ENCODE measurements at places on chromosomes 12 and 14.

DNA sequence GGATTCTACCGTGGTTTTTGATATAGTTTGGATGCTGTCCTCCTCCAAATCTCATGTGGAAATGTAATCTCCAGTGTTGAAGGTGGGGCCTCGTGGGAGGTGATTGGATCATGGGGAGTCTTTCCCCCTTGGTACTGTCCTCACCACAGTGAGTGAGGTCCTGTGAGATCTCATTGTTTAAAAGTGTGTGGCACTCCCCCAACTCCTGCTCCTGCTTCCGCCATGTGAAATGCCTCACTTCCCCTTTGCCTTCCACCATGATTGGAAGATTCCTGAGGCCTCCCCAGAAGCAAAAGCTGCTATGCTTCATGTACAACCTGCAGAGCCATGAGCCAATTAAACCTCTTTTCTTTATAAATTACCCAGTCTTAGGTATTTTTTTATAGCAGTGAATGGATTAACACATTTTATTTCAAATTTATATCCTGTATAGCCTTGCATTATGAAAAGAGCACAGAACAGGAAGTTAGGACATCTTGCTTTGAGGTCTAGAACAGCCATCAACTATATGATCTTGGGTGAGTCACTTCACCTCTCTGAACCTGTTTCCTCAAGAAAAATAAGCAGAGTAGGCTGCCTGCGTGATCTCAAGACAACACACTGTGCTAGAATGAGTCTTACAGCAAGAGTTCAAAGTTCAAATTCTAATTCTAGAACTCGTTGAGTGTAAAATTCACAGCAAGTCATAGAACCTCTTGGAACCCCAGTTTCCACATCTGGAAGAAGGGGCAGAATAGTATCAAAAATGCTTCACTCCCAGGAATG is 160.9 kb upstream of the EEA1 start:
- DNase-seq = no peak

DNA sequence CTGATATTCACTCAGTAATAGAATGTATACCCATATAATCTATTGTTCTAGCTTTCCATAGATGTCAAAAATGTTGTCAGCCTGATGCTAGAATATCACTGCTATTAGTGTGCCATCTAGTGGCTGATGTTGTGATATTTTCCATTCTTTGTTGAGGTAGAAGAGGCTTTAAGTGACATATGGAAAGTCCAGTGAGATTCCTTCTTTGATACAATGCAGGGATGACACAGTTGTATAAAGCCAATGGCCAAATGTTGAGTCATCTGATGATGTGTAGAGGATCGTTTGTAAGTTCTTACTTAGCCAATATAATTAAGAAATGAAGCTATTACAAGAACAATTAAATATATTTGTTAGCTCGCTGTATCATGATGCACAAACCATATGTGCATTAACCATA is 58.1 kb upstream of the PCED1B start:
- DNase-seq = peak; percentile 21

GRCh38 chr12:32301216-32301615 is 98.1 kb upstream of the FGD4 start:
- no peak for DNase-seq

GRCh38 chr14:78974691-78975090 is 804.5 kb downstream of the NRXN3 start:
- DNase-seq = no peak

GRCh38 chr12:54340846-54341245 is 15.9 kb downstream of the COPZ1 start:
- DNase-seq = no peak

DNA sequence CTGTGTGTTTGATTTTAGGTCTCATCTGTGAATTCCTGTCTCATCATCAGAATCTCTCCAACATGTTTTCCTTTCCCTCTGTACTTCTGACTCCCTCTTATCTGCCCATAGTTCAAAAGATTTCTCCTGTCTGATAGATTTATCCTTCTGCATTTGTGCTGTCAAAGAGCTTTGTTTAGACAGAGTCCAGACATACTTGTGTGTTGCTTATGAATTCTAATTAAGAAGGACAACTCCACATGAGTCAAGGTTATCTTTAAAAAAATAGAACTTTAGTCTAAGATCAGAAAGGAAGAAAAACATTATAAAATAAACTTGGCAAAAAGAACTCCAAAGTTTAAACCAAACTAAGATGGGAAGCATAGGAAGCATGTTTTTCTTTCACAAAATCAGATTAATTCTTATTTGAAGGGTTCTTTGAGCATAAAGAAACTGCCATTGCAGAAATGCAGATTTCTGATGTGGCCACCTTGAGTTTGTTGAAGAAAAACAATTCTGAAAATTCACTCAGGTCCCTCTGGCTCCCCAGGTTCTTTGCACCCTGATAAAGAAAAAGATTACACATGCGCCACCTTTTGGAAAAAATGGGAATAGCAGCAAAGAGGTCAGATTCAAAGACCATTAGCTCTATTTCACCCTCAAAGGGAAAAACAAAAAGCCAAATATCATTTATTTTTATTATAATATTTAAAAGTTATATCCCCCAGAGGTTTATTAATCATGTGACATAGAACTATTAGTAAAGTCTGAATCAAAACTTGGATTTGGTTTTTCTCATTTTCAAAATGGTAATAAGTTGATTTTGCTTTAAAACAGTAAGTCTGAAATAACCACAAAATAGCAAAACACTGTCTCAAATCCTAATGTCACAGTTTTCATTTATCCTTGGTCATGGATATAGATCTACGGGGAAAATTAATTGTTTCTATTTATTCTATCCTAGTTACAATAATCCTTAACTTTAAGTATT is 143.7 kb upstream of the DCN start:
- no peak for DNase-seq

DNA sequence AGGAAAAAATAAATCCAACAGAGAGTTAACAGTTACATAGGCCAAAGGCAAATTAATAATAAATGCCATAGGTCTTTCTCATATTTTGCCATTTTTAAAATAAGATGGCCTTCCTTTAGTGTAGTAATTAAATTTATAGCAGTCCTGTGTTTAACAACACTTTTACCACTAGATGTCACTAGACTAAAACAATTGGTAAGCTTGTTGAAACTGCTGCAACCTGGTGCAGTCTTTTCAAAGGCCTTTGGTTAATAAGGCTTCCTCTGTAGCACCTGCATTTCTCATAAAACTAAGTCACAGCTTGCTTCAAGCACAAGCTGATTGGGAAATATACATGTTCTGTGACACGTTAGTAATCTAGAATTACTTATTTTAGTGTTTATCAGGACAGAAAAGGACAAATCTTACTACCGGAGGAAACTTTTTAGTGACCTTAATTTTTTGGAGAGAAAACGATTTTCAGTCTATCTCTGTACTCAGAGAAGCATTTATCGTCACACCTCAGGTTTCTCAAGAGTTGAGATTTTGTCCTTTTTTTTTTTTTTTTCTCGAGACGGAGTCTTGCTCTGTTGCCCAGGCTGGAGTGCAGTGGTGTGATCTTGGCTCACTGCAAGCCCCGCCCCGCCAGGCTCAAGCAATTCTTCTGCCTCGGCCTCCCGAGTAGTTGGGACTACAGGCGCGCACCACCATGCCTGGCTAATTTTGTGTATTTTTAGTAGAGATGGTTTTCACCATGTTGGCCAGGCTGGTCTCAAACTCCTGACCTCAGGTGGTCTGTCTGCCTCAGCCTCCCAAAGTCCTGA is 20.0 kb downstream of the BORCS5 start:
- no peak for DNase-seq

DNA sequence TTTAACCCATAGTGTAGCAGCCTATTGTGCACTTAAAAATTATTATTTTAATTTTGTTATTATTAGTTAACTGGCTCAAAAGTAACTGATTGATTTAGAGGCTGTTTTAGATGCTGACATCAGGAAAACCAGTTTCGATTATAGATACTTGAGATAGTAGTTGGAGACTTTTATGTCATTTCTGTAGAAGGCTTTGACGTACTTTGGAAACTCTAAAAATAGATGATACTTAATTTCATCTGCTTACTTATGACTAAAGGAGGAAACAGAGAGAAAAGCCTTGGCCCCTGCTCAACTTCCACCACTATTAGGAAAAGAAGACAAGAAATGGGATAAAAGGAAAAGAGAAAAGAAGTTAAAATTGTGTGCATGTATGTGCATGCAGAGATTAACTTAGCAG is 219.3 kb upstream of the HMGA2 start:
- DNase-seq = no peak

DNA sequence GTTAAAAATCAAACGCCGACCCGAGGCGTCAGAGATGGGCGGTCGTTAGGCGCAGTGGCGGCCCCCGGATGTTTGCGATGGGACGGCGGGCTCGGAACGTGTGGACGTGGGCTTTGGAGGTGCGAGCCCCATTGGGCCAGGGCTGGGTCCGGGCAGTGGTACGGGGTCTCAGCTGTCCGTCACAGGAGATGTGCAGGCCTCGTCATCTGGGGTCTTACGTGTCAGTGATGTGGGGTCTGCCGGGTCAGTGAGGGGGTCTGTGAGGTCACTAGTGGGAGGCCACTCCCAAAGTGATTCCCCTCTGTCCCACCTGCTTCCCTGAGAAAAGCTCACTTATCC is 21.6 kb upstream of the CHFR start:
- no peak for DNase-seq

- no peak for DNase-seq
These were observed 107.8 kb downstream of the DUSP6 start for GRCh38 chr12:89244536-89244935.

GRCh38 chr12:48925304-48926011 is at the start of gene FKBP11:
Gene FKBP11, minus strand, starts transcription at chr12:48925492. Its CDS starts 64 bp downstream, at chr12:48925428.
- peak; percentile 67 for DNase-seq

DNA sequence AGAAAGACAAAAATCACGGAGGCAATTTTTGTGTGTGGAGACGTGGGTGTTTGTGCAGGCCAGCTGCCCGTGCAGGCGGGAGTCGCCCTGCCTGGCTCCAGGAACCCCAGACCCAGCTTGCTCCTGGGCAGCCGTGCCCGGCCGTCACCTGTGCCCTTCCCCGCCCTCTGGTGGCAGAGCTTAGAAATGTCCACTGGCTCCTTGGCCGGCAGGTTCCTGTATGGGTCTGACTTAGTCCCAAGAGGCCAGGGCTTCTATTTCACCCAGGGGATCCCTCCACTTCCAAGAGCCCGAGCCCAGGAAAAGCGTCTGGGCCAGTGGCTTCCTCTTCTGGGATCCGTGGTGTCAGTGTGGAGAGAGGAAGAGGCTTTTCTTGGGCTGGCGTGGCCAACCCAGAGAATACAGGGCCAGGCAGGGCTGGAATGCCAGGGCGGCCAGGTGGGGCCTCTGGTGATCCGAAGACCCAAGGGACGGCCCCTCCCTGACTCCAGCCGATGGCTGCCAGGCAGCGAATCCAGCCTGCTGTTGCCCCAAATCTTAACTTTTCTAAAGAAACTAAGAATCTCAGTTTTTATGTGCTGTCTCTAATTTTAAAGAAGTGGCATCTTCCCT is 120.9 kb downstream of the TMEM132C start:
- DNase-seq = peak; percentile 37

DNA sequence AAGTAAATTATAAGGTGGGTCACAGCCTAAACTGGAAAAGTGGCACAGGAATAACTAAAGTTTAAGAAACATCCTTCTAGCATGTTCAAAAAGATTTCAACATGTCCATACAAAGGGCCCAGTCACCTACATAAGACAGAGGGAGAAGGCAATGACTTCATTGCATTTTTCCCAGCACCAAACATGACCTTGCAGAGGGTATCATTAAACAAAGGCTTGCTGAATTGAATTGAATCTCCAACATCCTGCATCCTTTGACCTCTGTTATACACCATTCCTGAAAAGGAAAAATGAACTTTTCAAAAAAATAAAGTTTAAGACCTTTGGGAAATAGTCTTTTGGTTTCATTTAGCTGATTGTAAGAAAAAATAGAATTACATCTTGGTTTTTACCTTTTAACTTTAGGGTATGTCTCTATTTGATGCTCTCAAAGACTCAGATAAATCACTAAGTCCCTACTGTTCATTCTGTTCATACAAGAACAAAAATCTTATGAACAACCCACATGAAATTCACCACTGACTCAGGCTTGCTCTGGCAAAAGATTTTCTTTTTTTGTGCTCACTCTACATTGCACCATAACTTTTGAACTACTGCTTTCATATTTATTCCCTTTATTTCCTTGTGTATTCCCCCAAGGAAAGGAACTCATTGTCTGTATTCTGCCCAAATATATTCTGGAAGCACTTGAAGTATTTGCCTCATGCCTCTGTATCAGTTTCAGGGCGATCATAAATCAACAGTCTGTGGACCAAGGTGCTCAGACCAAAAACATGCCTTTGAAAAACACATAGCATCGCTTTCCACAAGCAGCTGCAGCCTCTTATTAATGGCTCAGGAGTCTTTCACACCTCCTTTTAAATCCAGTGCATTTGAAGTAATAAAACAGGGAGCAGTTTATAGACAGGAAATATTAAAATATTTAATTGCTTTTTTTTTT is 121.7 kb downstream of the DUSP6 start:
- DNase-seq = no peak

GRCh38 chr14:99879401-99880295 is 86.4 kb downstream of the EML1 start:
- no peak for DNase-seq

GRCh38 chr12:65993173-65993572 is 137.4 kb downstream of the LLPH start:
- no peak for DNase-seq

DNA sequence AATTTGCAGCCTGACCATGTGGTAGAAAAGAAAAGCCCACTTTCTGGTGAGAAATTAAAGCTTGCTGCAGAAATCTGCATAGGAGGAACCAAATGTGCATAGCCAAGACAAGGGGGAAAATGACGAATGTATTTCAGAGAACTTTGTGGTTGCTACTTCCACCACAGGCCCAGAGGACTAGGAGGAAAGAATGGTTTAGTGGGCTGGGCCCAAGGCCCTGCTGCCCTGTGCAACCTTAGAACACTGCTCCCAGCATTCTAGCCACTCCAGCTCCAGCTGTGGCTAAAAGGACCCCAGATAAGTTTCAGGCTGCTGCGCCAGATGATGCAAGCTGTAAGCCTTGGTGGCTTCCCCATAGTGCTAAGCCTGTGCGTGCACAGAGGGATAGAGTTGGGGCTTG is 764.3 kb downstream of the SLC6A15 start:
- DNase-seq = no peak

DNA sequence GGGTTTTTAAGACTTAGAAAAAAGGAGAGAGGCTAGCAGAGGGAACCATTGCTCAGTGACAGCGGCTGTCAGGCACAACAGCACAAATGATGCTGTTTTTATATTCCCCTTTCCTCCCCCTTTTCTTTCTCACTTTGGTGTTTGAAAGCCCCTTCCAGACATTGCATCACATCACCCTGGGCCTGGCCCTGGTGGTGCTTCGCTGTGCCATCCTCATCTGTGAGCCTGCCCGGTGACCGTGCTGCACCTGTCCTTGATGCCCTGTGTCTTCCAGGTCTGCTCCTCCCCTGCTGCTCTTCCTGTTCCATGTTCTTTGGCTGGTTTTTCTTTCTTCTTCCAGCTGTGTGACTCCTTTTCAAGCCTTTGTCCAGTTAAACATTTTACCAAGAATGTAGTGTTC is 24.8 kb downstream of the KLC1 start:
- no peak for DNase-seq

- DNase-seq = peak; percentile 7
These were observed 127.1 kb downstream of the FIGNL2 start for GRCh38 chr12:51721282-51721940.

DNA sequence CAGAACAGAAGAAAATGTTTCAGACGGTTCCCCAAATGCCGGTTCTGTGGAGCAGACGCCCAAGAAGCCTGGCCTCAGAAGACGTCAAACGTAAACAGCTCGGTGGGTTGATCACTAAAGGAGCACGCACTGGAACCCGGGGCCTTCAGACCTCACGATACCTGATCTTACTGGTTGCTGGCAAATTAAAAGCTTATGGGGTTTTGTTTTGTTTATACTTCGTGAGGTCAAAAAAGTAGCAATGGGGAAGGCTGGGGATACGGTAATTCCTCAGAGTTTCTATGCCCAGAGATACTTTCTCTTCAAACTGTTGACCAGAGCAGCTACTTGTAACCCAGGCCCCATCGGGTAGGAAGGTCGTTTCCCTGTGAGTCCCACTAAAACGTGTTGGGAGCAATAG is 1.7 kb downstream of the CDKN1B start:
- DNase-seq = no peak

Measured in heart right ventricle (tissue), 16 donors.